Stimulated activated CD8-positive, alpha-beta memory T cell treated with anti-CD3 and anti-CD28 coated beads, Interleukin-4, amount 100 ng/mL, for 4 hours (primary cell): ENCODE measurements at places on chromosomes 13 and 19.

DNA sequence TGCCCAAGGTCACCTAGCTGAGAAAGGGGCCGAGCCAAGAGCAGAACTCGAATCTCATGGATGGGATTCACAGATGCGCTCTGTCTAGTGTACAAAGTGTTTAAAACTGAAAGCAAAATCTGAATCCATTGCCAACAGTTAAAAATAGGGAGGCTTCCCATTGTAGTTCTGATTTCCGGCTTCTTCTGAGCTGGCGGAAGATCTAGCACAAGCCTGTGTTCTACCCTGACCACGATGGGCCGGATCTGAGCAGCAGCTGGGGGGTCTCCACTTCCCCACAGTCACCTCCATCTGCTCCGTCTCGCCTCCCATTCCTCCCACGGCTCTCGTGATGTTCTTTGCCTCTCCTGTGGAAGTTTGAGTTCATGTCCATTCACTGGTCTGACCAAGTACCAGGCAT is 2.4 kb downstream of the CACNG8 start:
- DNase-seq, result no peak

DNA sequence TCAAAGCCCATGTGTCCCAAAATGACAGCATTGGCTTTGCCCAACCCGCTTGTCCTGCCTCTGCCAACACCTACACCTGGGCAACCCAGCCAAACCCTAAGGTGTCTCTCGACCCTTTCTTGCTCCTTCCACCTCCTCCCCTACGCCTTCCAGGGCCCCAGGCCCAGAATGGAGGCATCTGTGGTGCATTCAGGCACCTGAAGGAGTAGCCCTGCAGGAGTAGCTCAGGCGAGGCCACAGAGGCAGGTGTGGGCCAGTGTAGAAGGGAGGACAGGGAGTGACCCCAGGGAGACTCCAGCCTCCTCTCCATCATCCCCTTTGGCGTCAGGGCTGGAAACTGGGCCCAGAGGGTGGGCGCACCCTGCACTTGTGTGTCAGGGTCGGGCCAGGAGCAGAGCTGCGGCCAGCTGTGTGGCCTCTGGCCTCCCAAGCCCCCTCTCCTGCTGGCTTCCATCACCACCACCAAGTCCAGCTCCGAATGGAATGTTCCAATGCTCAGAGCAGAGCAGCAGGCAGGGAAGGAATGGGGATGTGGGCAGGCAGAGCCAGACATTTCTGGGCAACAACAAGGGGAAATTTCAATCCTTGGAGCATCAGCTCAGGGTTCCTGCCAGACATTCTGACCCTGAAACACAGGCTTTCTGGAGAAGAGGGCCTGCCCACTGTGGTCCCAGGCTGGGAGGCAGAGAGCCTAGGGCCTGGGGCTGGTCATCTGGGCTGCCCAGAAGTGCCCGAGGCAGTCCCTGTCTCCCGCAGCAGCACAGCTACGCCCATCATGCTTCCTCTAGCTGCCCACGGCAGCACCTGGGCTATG is 16.4 kb downstream of the PLEKHF1 start:
- no peak for DNase-seq

- no peak for DNase-seq
These were observed 446.9 kb downstream of the COG6 start for GRCh38 chr13:40102360-40102727.

GRCh38 chr13:44300895-44301638 is 72.6 kb upstream of the SERP2 start:
- no peak for DNase-seq

- no peak for DNase-seq
These were observed 4.8 kb downstream of the PIAS4 start for GRCh38 chr19:4012092-4012974.

GRCh38 chr19:50649433-50650391 is at the start of gene C19orf81:
Gene C19orf81 (plus strand): TSS chr19:50649445. CDS start chr19:50649445, 0 bp downstream.
- DNase-seq, result no peak

DNA sequence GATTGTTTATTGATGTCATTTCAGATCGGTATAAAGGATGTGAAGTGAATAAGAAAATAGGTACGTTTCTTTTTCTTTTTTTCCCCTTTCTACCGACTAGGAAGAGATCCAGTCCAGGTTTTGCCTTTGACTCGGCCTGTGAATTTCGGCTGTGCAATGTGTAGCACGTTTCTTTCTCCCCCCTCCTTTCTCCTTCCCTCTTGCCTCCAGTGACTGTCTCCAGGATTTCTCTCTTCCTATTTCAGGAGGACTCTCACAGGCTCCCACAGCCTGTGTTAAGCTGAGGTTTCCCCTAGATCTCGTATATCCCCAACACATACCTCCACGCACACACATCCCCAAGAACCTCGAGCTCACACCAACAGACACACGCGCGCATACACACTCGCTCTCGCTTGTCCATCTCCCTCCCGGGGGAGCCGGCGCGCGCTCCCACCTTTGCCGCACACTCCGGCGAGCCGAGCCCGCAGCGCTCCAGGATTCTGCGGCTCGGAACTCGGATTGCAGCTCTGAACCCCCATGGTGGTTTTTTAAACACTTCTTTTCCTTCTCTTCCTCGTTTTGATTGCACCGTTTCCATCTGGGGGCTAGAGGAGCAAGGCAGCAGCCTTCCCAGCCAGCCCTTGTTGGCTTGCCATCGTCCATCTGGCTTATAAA is at the start of gene GPC6:
GPC6 (plus strand) TSS at position 185 of the 657 bp plus-strand sequence.
- no peak for DNase-seq

GRCh38 chr19:35718345-35719041 is 690 bp downstream of the KMT2B start:
- DNase-seq, result peak; percentile 57

GRCh38 chr19:51296336-51297093 is 14.9 kb upstream of the IGLON5 start:
- DNase-seq, result no peak

DNA sequence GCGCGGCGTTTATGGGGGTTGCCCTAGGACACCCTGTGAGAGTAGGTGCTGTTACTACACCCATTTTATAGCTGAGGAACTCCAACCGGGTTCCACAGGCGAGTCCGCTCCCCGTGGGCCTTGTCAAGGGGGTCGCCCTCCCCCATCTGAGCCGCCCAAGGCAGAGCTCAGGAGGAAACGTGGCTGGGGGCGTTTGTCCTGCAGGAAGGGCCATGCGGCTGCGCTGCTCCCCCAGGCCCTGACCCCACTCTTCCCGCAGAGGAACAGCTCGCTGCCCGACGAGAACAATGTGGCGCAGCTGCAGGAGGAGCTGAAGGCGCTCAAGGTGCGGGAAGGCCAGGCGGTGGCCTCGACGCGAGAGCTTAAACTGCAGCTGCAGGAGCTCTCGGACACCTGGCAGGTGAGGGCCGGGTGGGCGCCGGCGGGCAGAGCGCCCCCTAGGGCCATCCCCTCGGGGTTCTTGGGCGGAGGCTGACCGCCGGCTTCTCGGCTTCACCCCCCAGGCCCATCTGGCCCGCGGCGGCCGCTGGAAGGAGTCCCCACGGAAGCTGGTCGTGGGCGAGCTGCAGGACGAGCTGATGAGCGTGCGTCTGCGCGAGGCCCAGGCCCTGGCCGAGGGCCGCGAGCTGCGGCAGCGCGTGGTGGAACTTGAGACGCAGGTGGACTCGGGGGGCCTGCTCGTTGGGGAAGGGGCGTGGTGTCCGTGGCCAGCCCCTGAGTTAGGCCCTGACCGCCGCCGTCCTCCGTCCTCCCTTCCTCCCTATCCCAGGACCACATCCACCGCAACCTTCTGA is 12.4 kb downstream of the PRR36 start:
- DNase-seq, result no peak

DNA sequence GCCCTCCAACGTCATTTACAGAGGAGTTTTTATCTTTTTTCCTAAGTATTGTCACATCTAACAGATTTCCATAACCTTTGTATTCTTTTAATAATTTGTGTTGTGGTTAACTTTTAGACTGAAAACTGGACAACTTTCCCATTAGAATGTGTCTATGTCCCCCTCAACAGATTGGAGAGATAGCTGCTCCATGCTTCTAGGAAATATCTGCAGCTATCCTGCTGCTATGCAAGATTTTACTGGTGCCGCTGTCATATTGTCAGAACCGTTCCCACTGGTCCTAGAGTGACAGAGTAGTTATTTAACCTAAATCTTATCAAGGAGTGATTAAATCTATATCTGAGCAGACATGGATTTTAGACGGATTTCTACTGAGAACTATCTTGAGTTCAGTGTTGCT is 130.0 kb downstream of the MAB21L1 start:
- DNase-seq, result no peak

GRCh38 chr19:10766049-10766623 is 48.3 kb downstream of the DNM2 start:
- DNase-seq, result no peak

- DNase-seq, result no peak
These were observed 5.6 kb upstream of the ZNF331 start for GRCh38 chr19:53532362-53532761.

DNA sequence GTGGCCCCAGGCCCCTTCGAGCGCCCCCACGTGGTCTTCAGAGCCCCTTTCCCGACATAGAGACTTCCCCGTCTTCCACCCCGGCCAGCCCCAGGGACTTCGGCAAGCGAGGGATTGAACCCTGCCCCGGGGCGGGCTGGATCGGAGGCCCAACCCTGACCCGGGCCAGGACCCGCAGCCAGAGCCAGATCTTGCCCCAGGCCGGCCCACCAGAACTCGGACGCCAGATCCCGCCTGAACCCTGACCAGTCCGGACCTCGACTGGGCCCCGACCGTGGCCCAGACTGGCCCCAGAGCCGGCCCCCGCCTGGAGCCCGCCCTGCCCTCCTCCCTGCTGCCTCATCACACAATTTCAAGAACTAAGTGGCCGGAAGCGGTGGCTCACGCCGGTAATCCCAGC is 253 bp upstream of the TPTE2 start:
- no peak for DNase-seq

DNA sequence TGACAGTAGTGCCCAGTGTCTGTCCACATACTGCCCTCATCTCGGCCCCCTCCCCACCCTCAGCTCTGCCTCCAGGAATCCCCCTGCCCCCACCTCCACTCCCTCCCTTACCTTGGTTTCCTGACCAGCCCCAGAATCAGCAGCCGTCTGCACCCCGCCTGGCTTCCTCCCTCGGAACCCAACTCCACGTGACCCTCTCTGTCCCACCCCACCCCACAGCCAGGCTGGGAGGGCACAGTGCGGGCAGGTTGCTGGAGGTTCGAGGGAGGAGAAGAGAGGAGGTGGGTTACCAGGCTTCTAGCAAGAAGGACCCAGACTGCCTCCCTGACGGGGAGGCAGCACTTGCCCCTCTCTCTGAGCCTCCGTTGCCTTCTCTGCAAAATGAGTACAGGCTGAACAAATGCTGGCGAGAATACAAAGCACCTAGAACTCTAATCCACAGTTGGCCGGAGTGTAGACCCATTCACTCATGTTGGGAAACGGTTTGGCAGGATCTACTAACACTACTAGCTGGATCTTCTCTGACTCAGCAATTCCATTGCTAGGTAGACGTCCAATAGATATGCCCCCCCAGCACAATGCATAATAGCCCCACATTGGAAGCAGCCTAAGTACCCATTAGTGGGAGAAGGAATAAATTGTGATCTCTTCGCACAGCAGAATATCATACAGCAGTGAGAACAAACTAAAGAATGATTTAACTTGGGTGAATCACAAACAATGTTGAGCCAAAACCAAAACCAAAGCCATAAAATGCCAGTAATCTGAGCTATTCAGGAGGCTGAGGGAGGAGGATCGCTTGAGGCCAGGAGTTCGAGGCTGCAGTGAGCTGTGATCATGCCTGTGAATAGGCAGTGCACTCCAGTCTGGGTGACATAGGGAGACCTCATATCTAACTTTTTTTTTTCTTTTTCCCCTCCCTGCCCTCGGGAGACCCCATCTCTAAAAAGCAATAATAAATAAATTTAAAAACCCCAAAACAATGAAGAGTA is at the start of gene RASAL3:
RASAL3 (minus strand) TSS at position 151 of the 992 bp plus-strand sequence. CDS start 186 bp downstream, outside the sequence.
- DNase-seq, result peak; percentile 37

DNA sequence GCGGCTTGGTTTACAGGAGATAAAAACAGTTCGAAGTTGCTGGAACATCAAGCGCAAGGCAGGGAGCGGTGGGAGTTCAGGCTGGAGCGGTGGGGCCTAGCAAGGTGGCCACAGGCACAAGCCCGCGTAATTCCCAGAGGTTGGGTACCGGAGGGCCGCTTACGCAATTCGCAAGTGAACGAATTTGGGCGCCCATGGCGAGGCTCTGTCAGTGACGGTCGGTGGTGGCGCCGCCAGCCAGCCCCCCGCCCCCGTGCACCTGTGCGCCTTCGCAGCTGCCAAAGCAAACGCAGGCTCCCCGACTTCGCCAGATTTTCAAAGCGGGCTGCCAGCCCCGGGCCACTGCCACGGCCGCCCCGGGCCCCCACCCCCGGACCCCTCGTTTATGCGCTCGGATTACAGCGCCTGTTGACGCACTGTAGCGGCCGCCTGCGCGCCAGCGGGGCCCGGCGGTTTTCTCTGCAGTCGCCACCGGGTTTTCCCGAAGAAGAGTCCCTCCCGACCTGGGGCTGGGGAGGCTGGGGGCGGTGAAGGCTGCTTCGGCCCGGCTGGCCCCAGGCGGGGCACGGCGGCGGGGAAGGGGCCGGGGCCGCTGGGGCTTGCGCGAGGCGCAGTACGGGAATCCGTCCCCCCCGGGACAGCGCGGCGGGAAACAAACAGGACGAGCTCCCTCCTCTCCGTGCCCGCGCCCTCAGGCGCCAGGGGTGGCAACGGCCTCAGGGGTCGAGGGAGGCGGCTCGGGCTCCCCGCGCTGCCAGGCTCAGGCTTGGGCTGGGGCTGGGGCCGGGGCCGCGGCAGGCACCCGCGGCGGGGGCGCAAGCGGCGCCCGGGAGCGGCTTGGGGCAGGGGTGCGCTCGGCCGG is 709 bp downstream of the N4BP2L1 start:
- DNase-seq, result no peak

- no peak for DNase-seq
These were observed 16.3 kb downstream of the ZNF160 start for GRCh38 chr19:53086949-53087348.

GRCh38 chr19:58572818-58573657 is at the start of gene MZF1:
Gene MZF1 (minus strand): TSS chr19:58573335. CDS start chr19:58571389, 1,946 bp downstream.
- DNase-seq, result peak; percentile 100

DNA sequence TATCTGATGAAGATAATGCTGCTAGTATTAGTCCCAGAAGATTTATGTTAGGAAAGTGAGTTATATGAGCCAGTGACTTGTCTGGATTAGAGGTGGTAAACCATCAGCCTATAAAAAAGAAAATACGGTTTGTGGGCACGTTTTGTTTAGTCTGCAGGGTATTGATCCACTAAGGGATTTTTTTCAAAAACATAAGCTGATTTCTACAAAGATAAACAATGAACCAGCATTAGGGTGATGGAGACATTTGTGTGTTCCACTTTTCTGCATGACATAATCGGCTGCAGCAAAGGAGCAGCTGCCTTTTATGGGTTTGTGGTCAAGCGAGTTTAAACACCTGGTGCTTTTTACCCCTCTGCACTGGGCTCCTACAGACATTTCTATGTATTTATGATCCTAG is 836.4 kb upstream of the GPC6 start:
- no peak for DNase-seq

- DNase-seq, result no peak
These were observed 45.3 kb upstream of the LSM14A start for GRCh38 chr19:34126966-34127365.

- no peak for DNase-seq
These were observed 18.6 kb downstream of the ITM2B start for GRCh38 chr13:48251611-48252081.

DNA sequence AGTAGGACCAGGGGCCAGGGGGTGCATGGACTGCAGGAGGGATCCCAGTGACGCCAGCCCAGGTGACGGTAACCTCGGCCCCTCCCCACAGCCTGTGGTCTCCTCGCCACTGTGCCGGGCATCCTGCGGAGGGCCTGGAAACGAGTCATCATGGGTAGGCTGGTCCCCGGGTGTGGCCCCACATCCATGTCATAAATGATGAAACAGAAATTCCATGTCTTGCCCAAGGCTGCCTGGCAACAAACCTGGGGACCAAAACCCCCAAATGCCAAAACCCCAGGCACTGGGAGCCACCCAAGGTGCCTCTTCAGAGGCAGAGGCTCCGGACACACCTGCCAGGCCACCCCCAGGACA is 20.9 kb downstream of the MAP2K2 start:
- no peak for DNase-seq
